Stimulated activated CD4-positive, alpha-beta T cell treated with anti-CD3 and anti-CD28 coated beads, Interleukin-4, amount 100 ng/mL, for 1 hour (primary cell): ENCODE measurements at places on chromosomes 7 and 10.

DNA sequence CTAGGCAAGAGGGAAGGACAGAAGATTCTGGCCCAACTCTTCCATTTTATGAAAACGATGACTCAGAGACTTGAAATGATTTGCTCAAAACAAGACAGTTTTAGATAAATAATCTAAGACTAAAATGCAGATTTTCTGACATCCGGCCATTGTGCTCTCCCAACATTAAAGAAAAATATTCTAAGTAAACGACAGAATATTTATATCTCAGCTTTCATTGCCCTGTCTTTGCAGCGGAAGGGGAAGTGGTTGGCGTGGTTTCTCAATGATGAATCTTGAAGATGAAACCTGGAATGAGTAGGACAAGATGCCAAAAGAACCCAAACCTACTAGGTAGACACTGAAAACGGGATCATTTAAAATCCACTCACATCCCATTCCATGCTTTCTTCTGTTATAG, 28.9 kb upstream of the NPY start:
- no peak for DNase-seq

- no peak for DNase-seq
Observed at GRCh38 chr10:71998840-71999194, 34.6 kb downstream of the CHST3 start.

GRCh38 chr10:1361411-1362105, 305.4 kb downstream of the WDR37 start:
- no peak for DNase-seq

DNA sequence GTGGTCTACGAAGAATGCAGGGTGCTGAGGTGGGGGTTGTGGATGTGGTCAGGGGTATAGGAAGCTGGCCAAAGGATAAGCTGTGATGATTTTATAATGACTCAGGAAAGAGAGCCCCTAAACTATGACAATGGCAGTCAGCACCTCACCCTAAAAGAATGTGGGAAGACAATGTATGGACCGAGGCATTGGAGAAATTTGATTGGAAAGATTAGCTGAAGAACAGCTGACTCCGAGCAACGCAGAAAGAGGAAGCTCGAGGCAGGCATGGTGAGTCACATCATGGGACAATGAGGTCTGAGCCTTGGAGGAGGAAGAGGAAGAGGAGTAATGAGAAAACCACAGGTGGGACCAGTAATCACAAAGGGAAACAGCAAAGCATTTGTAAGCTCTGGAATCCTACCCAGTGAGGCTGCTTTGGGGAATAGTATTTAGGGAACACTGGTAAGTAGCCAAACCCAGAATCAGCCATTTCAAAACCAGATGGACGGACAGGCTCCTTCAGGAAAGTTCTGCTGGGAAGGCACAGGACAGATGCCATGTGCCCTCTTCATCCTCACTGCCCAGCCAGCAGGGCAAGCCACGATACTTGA, 295.4 kb downstream of the PRPF18 start:
- DNase-seq, result no peak

DNA sequence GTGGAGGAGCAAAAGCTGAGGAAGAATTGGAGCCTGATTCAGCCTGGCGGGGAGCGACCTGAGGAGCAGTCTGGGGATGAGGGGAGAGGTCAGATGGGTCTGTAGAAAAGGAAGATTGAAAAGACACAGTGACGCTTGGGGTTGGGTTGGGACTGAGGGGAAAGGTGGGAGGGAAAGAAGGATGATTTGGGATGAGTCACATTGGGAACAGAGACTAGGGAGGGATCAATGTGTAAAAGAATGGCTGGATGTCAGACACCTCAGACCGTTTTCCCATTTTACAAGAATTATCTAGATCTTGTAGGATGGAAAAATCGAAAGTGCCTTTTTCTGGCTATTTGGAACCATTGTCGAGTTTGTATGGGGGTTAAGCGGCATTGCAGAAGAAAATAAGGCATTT, 1076.5 kb downstream of the DNAJB9 start:
- no peak for DNase-seq
